ENCODE measurements at places on chromosomes 3 and 15.

DNA sequence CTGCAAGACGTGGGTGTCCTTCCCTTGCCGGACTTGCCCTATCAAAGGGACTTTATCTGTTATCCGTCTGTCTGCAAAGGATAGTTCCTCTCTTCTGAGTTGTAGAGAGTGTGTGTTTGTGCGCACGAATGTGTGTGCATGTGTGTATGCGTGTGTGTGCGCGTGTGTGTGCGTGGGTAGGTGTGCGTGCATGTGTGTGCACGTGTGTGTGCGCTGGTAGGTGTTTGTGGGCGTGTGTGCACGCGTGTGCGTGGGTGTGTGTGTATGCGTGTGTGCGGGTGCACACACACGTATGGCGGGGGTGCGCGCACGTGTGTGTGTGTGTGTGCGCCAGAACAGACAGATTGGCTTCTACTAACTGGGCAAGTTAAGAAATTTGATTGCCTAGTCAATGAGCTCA is 4.1 kb upstream of the BMF start:
- ATAC-seq = no peak

DNA sequence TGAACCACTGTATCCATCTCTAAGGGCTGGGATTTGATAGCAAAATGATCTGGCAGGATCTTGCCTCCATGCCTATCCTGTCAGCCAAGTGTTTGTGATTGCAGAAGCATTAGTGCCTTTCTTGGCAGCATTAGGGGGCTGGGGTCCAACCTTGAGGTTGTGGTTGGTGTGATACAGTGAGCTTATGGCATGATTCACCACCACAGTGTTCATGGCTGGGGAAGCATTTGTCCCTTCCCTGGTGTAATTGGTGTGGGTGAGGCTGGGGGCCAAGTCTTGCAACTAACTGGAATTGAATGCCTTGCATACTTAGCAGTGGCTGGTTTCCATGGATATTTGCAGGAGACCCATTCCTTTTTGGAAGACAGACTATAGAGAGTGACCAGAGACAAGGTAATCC is 271.0 kb upstream of the TBL1XR1 start:
- no peak for ATAC-seq

GRCh38 chr3:73653351-73653750 is 28.6 kb upstream of the PDZRN3 start:
- no peak for ATAC-seq

- no peak for ATAC-seq
Measured at GRCh38 chr3:14566812-14567211, 26.7 kb upstream of the GRIP2 start.
